T-helper 2 cell treated with Interferon-gamma antibody and Interleukin-4, amounts not matched to agents 5 μg/mL and 100 μg/mL, for 36 hours (primary cell): ENCODE measurements at places on chromosomes 3 and 15.

GRCh38 chr3:3902161-3902560 is 102.9 kb downstream of the LRRN1 start:
- H3K27me3 ChIP-seq = no peaks in the 10 kb centered on the region
- no peak for DNase-seq
- no peaks in the 10 kb centered on the region for H3K4me1 ChIP-seq
- H3K27ac ChIP-seq = no peak overlapping the region
- H3K4me3 ChIP-seq = no peak overlapping the region
- H3K36me3 ChIP-seq = no peaks in the 10 kb centered on the region

- H3K4me1 ChIP-seq = no peaks in the 10 kb centered on the region
- H3K4me3 ChIP-seq = no peak overlapping the region
- H3K36me3 ChIP-seq = no peaks in the 10 kb centered on the region
- H3K27me3 ChIP-seq = no peaks in the 10 kb centered on the region
- DNase-seq = no peak
- H3K27ac ChIP-seq = no peak overlapping the region
These were observed 31.5 kb downstream of the FBLN2 start for GRCh38 chr3:13580256-13581023.

DNA sequence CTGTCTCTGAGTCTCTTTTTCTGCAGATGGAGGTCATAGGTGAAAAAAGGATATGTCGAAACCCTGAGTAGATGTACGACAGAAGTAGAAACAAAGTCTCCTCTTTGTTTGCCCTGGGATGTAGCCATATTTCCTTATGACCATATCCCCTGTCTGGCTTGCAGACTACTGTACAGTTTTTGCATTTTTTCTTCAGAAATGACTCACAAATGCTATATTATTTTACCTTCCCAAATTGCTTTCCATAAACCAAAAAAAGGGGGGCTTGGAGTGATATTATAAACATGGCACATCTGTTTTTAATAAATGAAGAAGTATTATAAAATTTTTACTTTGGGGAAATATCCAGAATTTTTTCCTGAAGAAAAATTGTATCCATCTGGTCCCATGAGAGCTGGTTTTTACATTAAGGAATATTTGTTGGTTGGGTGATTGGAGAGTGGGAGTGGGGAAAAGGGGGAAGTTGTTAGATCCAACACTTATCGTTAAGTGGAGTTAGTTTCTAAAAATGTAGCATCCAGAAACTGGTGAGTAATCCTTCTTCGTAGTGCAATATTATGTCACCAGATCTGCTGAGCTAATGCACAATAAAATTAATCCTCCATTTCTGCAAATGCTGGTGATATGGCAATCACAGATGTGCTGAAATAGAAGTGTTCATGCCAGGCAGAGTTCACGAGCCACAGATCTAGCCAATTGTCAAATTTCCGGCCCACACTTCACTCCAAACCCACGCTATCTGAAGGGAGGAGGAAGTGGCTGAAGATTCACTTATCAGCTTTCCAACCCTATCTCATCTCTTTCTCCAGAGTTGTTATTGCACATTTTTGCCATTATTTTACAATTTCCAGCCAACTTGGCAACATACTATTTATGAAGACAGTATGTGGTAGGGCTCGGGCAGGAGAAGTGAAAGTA is 313.6 kb upstream of the ATP11B start:
- no peak for DNase-seq
- no peaks in the 10 kb centered on the region for H3K27me3 ChIP-seq
- no peak overlapping the region for H3K4me3 ChIP-seq

- H3K27me3 ChIP-seq = no peaks in the 10 kb centered on the region
- no peak for DNase-seq
- H3K4me3 ChIP-seq = no peak overlapping the region
These were observed 17.1 kb upstream of the SNX22 start for GRCh38 chr15:64134345-64134829.

- H3K27ac ChIP-seq = no peak overlapping the region
- peaks cover 9% of the 10 kb centered on the region for H3K36me3 ChIP-seq
- no peaks in the 10 kb centered on the region for H3K27me3 ChIP-seq
- no peak overlapping the region for H3K4me3 ChIP-seq
These were observed 11.9 kb downstream of the PRKAR2A start for GRCh38 chr3:48835650-48836366.

- no peaks in the 10 kb centered on the region for H3K36me3 ChIP-seq
- H3K4me3 ChIP-seq = no peak overlapping the region
- H3K27me3 ChIP-seq = no peaks in the 10 kb centered on the region
- H3K4me1 ChIP-seq = no peaks in the 10 kb centered on the region
- H3K27ac ChIP-seq = no peak overlapping the region
- DNase-seq = no peak
These were observed 14.6 kb upstream of the PRICKLE2 start for GRCh38 chr3:64239841-64240240.

- H3K4me3 ChIP-seq = no peak overlapping the region
- no peak overlapping the region for H3K27ac ChIP-seq
- H3K27me3 ChIP-seq = no peaks in the 10 kb centered on the region
- no peak for DNase-seq
- no peaks in the 10 kb centered on the region for H3K36me3 ChIP-seq
These were observed 238.0 kb downstream of the MYRIP start for GRCh38 chr3:40047406-40047805.
